Stimulated activated CD4-positive, alpha-beta T cell treated with anti-CD3 and anti-CD28 coated beads, Interleukin-12 subunit alpha, Interleukin-12 subunit beta, amount 100 ng/mL, for 4 hours (primary cell): ENCODE measurements at places on chromosomes 11 and 22.

DNA sequence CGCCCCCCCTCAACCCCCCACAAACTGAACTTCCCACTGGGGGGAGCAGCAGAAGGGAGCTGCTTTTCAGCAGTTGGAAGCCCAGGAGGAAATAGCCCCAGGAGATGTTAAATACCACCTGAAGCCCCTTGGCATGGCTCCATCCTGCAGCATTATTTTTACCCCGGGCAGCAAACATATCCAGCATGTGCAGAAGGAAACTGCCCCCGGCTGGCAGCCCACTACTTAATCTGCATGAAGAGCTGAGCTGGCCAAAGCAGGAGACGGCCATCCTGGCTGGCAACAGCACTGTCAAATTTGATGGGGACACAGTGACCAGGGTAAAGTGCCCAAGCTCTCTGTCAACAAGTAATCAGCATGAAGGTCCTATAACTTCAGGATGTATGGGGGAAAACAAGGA is 32.0 kb downstream of the BUD13 start:
- no peak for DNase-seq

GRCh38 chr11:70778883-70779282 is 380.6 kb downstream of the CTTN start:
- no peak for DNase-seq

DNA sequence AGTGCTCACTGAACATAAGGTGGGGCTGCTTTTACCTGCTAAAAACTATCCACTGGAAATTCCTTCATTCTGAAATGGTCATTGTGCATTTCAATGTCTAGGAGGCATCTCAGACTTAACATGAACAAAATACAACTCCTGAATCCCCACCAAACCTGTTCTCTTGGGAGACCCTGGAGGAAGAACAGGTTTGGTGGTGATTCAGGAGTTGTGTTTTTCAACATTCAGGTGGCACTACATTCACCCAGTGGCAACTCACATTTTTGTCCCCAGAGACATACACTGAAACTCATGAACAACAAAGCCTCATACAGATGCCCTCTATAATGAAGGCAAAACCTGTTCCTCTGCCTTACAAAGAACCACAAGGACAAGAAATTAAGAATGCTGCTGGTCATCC is 64.3 kb upstream of the CYP2D6 start:
- DNase-seq, result no peak

- no peak for DNase-seq
Measured at GRCh38 chr11:70628855-70629844, 230.8 kb downstream of the CTTN start.

DNA sequence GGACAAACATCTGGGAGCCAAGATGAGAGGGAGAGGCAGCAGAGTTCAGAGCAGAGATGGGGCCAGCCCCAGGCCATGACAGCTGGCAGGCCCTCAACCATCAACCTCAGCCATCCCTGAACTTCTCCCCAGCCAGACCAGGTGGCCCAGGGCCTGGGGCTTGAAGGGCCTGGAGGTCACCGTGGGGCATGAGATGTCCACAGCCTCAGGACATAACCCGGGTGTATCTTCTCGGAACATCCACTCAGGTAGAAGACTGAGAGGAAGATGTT is 12.4 kb upstream of the SLC39A13 start:
- no peak for DNase-seq

DNA sequence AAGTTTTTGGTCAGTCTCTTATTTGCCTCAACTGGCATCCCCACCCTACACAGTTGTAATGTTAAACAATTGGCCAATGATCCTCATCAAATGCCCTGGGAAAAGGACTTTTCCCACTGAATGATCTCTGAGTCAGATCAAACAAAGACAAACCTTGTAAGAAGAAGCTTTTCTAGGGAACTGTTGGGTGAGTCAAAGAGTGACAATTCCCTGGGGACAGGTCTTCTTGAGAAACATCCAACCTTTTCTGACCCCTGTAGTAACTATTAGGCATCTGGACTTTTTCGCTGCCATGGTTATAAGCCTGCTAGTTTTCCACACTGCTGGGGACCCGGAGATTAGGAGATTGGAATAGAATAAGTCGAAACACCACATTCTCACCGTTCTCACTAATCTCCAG is 789.8 kb upstream of the API5 start:
- DNase-seq, result no peak

- peak; percentile 54 for DNase-seq
Measured at GRCh38 chr22:25067851-25068421, 115.4 kb downstream of the KIAA1671 start.

DNA sequence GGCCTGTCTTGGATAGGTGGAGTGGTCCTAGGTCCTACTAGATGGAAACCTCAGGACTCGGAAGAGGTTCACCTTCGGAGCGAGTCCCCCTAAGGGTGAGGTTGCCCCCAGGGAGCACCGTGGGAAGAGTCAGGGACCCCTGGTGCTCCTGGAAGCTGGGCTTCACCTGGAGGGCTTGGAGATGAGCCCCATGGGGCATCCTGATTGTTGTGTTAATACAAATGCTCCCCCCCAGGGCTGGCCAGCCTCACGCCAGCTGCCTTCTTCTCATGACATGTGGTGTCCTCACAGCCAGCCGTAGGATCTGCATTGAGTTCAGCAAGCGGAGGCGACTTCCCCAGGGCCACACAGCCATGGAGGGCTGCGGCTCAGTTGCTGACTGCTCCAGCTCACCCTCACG is 1487.5 kb downstream of the BRD1 start:
- no peak for DNase-seq

- DNase-seq, result no peak
Measured at GRCh38 chr11:78038697-78039313, 15.7 kb upstream of the KCTD14 start.

DNA sequence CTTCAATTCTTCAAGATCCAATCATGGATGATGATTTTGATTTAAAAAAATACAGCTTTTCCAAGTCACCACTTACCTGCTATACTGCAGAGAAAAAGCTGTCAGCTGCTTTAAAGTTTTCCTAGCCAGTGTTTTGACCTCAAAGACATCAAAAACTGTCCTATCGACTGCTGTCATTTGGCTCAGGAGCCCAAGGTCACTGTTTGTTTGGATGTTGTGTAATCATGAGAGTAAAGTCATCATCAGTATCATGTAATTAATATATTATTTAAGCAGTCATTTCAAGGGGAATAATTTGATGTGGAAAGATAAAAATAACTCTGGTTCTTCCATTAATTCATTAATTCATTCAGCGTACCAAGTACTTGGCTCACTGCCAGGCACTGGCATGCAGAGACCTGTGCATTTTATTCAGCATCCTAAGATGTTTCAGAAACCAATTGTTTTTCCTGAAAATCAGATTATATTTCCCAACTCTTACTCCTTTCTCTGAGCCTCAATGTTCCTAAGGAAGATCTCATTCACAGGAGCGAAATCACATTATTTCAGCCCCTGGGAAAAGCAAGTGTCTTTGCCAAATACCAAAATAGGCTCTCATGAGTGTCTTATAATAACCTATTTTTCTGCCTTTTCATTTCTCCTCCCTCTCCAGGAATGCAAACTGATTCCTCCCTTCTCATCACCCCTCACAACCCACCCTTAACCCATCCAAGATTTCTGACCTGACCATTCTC is 59.9 kb downstream of the SLC1A2 start:
- no peak for DNase-seq

- no peak for DNase-seq
Measured at GRCh38 chr11:2224254-2224653, 46.1 kb downstream of the ASCL2 start.

GRCh38 chr11:113549611-113550578 is 74.7 kb upstream of the DRD2 start:
- DNase-seq, result no peak

DNA sequence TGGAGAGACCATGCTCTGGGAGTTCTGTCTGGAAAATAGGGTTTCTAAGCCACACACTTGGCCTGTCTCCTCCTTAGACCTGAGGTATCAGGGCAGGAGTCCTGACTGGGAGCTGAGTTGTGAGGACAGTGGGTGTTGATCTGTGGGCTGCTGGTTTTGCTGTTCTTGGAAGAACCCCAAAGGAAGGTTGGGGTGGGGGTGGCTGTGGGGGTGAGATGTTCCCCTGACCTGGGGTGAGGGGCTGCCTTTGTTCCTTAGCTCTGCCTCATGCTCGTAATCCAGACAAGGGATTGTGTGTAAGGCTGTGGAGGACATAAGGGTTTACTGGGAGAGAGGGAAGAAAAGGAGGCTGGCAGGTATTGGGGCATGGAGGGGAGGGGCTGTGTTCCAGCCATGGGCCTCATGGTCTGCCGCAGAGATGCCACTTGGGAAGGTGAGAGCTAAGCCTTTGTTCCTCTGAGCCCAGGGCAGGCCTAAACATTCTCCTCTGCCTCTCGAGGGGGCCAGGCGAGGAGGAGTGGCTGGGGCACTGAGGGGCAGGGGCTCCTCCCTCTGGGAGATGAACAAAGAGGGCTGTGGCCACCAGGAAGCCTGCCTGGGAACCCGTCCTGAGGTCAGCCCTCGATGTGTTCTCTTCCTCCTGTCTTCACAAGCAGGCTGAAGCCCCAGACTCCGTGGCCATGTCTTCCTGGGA is 4.4 kb downstream of the OTOG start:
- no peak for DNase-seq

DNA sequence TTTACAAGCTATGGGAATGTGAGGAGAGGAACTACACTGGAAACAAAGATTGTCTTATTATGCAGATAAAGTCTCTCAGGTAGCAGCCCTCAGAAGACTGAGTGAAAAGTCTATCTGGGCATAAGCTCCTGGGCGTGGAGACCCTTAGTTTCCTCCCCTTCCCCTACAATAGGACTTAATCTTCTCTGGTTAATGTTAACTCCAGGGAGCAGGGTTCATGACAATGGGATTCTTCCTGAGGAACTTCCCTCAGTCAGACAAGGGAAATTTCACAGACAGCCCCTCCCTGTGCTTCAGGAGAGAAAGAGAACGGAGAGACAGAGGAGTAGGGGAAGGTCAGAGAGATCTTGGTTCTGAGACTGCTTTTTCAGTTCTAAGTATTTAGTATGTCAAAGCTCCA is 1428.6 kb downstream of the LRRC4C start:
- no peak for DNase-seq

DNA sequence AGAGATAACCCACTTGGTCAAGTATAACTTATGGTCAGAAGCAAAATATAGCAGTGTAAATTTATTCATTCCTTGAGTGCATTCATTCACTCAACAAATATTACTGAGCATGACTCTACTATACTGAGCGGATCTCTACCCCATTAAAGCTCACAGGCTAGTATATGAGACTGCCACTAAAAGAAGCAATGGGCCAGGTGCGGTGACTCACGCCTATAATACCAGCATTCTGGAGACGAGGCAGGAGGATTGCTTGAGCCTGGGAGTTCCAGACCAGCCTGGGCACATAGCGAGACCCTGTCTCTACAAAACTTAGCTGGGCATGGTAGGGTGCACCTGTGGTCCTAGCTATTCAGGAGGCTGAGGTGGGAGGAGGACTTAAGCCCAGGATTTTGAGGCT is 197.6 kb upstream of the BLID start:
- DNase-seq, result no peak

GRCh38 chr11:68164437-68164836 is 43.2 kb upstream of the CHKA start:
- no peak for DNase-seq

DNA sequence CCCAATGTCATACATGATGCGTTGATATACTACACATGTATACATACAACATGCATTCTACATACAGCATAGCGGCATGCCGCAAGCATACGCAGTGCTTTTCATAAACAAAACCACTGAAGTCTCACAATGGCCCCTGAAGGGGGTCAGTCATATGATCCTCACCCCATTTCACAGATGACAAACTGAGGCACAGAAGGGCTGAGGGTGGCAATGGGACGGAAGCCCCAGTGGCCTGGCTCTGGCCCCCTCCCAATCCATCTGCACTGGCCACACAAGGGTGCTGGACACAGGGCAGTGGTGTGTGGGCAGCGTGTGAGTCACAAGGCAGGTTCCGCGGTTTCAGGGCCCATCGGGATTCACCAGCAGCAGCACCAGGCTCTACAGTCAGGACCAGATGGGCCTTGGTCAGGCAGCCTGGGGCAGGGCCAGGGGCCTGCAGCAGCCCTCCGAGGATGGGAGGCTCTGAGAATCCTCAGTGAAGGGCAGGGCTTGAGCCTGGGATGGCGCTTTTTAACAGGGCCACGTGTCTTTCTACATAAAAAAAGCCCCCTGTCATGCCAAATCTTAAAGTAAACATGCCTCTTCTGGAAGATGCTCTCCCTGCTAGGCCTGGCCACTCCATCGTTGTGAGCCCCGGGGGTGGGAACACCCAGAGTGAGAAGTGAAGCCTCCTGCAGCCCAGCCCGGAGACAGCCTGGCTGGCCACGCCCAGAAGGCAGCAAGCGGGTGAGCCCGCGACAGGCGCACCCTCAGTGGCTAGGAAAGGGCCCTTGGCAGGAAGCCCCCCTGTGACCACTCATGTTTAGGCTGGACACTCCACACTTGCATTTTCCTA is 206.5 kb downstream of the CTTN start:
- DNase-seq, result no peak

DNA sequence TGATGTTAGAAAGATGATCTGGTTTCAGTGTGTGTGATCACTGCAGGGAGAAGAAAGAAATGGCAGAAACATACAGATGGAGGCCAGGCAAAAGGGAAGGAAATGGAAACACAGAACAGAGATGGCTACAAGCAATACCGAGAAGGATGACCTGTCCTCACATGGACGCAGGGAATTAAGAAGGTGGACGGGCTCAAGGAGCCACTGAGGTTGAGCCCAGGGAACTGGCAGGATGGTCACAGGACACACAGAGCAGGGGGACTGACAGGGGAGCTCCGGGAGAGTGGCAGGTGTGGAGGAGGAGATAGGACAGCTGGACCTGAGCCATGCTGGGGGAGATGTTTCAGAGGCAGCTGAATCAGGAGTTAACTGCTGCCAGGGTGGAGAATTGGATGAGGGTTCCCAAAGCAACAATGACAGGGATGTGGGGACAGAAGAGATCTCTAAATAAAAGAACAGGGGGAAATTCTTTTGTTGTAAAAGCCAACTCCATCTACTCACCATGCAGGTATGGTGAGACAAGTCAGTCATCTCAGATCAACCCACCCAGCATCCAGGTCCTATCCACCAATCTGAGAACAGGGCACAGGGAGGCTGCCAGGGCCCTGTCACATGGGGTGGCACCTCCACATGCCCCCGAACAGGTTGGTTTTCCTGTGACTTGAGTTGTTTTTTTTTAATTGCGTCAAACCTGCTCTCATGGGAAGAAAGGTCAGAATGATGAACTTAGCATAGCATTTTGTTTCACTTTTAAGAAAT is 26.3 kb downstream of the KLHL22 start:
- DNase-seq, result no peak

- DNase-seq, result no peak
Measured at GRCh38 chr11:8066036-8066910, 14.7 kb upstream of the TUB start.

DNA sequence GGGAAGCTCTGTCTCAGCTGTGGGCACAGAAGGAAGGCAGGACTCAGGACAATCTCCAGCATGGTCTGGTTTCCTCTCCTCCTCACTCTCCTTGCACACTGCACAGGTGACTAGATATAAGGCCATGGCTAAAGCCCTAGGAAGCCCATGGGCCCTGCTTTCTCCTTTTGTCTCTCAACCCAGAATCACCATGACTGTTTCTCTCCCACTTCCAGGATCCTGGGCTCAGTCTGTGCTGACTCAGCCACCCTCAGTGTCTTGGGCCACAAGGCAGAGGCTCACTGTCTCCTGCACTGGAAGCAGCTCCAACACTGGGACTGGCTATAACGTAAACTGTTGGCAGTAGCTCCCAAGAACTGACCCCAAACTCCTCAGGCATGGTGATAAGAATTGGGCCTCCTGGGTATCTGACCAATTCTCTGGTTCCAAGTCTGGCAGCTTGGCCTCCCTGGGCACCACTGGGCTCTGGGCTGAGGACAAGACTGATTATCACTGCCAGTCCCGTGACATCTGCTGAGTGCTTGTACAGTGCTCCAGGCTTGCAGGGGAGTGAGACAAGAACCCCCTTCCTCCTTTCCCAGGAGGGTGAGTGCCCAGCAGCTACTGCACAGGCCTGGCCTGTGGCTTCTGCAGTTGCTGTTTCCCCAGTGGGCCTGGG is 104.0 kb upstream of the TOP3B start:
- no peak for DNase-seq
